Activated T-helper 17 cell treated with anti-CD3 and anti-CD28 coated beads, Interleukin-2, amount 50 U/mL, for 72 hours (primary cell): ENCODE measurements at places on chromosomes 11 and 22. TPM values are rescaled to one million over a fixed set of nuclear protein-coding genes. Genes with fewer than 3 reads are reported as not detected.

GRCh38 chr11:36389811-36390210 lies 93.7 kb downstream of the PRR5L start:
- ATAC-seq = peak; percentile 67

- no peak for ATAC-seq
These were observed 9.7 kb downstream of the ADAMTS8 start for GRCh38 chr11:130418756-130419155.

- ATAC-seq = no peak
These were observed 27.4 kb upstream of the LINC01488 start for GRCh38 chr11:69454018-69454417.

OR52I2 gene
- not detected for total RNA-seq
